Mesothelial cell of epicardium (in vitro differentiated cells): ENCODE measurements at places on chromosomes 12 and 14. TPM values are rescaled to one million over a fixed set of nuclear protein-coding genes. Genes with fewer than 3 reads are reported as not detected.

- no peaks in the 10 kb centered on the region for H3K36me3 ChIP-seq
- no peak overlapping the region for H3K4me3 ChIP-seq
- H3K4me1 ChIP-seq = no peaks in the 10 kb centered on the region
- no peak overlapping the region for H3K27ac ChIP-seq
Observed at GRCh38 chr14:78836777-78837176, 666.6 kb downstream of the NRXN3 start.

Gene LRP1
- total RNA-seq = 229 to 253 TPM (median 243 TPM) in 3 replicates

Gene NUAK1
- total RNA-seq = 23.4 to 27.0 TPM (median 25.1 TPM) in 3 replicates

Gene LHX5
- total RNA-seq = not detected in 3 replicates

Gene TAS2R19
- total RNA-seq = 8.0 to 9.5 TPM (median 8.5 TPM) in 3 replicates

DNA sequence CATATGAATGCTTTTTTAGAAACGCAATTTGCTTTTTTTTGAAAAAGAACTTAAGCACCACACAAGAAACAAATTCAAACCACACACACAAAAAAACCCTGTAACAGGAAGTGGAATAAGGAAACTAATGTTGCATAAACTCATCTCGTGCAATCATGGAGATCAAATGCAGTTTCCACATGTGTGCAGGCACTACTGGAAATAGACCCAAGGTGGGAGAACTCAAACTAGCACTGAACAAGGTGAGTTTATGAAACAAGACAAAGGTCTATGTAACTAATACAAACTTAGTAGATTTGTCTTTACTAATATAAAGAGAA, 17.5 kb downstream of the NIN start:
- H3K27me3 ChIP-seq = no peaks in the 10 kb centered on the region
- H3K4me1 ChIP-seq = peaks cover 4% of the 10 kb centered on the region
- H3K36me3 ChIP-seq = peaks cover 18% of the 10 kb centered on the region
- no peak overlapping the region for H3K27ac ChIP-seq
- DNase-seq = no peak

Gene KRT74
- not detected in 3 replicates for total RNA-seq
